ENCODE measurements at places on chromosomes 12 and 14.

- no peak overlapping the region for H3K4me3 ChIP-seq
- H3K27ac ChIP-seq, result no peak overlapping the region
- no peaks in the 10 kb centered on the region for H3K36me3 ChIP-seq
- peaks cover 22% of the 10 kb centered on the region for H3K4me1 ChIP-seq
Measured at GRCh38 chr12:78002878-78003277, 172.2 kb downstream of the NAV3 start.

- H3K27me3 ChIP-seq, result no peaks in the 10 kb centered on the region
- H3K36me3 ChIP-seq, result no peaks in the 10 kb centered on the region
- peaks cover 14% of the 10 kb centered on the region for H3K4me1 ChIP-seq
- DNase-seq, result no peak
Measured at GRCh38 chr12:122395319-122395718, 27.1 kb downstream of the CLIP1 start.

- no peak for DNase-seq
- H3K4me3 ChIP-seq, result no peak overlapping the region
- H3K27me3 ChIP-seq, result no peaks in the 10 kb centered on the region
Measured at GRCh38 chr12:96495155-96495554, 5.8 kb downstream of the CFAP54 start.

- no peaks in the 10 kb centered on the region for H3K4me1 ChIP-seq
- no peaks in the 10 kb centered on the region for H3K36me3 ChIP-seq
- no peak overlapping the region for H3K4me3 ChIP-seq
- no peaks in the 10 kb centered on the region for H3K27me3 ChIP-seq
Measured at GRCh38 chr14:102063109-102063807, 23.6 kb downstream of the HSP90AA1 start.

DNA sequence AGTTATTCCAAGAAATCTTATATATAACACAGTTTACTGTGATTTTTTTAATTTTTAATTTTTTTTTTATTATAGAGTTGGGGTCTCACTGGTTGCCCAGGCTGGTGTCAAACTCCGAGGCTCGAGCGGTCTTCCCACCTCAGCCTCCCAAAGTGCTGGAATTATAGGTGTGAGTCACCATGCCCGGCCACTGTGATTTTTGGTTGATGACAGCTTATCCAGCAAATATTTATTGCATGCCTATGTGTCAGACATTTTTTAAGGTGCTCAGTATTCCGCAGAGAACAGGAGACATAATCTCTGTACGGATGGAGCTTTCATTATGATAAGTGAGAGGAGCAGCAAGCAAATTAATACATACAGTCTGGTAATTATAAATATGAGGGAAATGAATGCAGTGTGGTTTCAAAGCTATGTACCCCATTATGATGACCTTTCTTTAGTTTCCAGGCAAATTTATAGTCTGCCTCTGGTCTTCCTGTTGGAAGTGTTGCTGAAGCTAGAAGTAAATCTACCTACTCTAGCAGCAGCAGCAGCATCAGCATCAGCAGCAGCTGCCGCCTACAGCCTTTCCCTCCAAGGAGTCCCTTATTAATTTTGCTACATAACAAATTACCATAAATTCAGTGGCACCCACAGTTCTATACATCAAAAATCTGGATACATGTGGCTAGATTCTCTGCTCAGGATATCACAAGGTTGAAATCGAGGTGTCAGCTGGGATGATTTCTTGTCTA, 32.3 kb downstream of the FRS2 start:
- H3K4me3 ChIP-seq, result no peak overlapping the region
- H3K27me3 ChIP-seq, result no peaks in the 10 kb centered on the region
- no peak for DNase-seq
- no peak overlapping the region for H3K27ac ChIP-seq
- H3K36me3 ChIP-seq, result no peaks in the 10 kb centered on the region
- peaks cover 18% of the 10 kb centered on the region for H3K4me1 ChIP-seq

- no peak overlapping the region for H3K4me3 ChIP-seq
- DNase-seq, result peak; percentile 72
- no peak overlapping the region for H3K27ac ChIP-seq
- H3K36me3 ChIP-seq, result no peaks in the 10 kb centered on the region
Measured at GRCh38 chr14:22531451-22532344, 57.3 kb downstream of the DAD1 start.

GRCh38 chr14:22200977-22201605, 387.9 kb downstream of the DAD1 start:
- H3K4me1 ChIP-seq, result no peaks in the 10 kb centered on the region
- no peaks in the 10 kb centered on the region for H3K36me3 ChIP-seq
- H3K27me3 ChIP-seq, result no peaks in the 10 kb centered on the region
- H3K4me3 ChIP-seq, result no peak overlapping the region

DNA sequence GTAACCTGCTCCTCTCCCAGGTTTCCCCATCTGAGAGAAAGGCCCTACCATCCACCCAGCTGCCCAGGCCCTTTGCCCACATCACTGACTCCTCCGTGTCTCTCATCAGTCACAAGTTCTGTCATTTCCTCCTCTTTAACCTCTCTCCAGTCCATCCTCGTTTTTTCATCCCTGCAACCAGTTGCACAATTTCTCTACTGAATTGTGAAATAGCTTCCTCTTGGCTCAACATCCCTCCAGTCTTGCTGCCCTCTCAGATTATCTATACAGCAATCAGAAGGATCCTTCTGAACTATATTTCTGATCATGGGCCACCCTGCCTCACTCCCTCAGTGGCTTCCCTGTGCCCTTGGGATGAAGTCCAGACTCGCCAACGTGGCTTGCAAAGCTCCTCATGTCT, 6.8 kb downstream of the FAM161B start:
- H3K4me3 ChIP-seq, result no peak overlapping the region
- DNase-seq, result no peak
- no peaks in the 10 kb centered on the region for H3K27me3 ChIP-seq
- H3K36me3 ChIP-seq, result no peaks in the 10 kb centered on the region
- no peak overlapping the region for H3K27ac ChIP-seq

GRCh38 chr12:131872154-131873051, 22.0 kb upstream of the ULK1 start:
- H3K27ac ChIP-seq, result no peak overlapping the region
- no peak for DNase-seq
- no peaks in the 10 kb centered on the region for H3K4me1 ChIP-seq
- H3K36me3 ChIP-seq, result no peaks in the 10 kb centered on the region
- H3K27me3 ChIP-seq, result no peaks in the 10 kb centered on the region

- peaks cover 23% of the 10 kb centered on the region for H3K4me1 ChIP-seq
- no peaks in the 10 kb centered on the region for H3K36me3 ChIP-seq
- H3K27ac ChIP-seq, result peak overlapping the region; percentile 4
- peak overlapping the region; percentile 27 for H3K4me3 ChIP-seq
- DNase-seq, result peak; percentile 60
Measured at GRCh38 chr12:94561943-94562411, 88.4 kb downstream of the TMCC3 start.

DNA sequence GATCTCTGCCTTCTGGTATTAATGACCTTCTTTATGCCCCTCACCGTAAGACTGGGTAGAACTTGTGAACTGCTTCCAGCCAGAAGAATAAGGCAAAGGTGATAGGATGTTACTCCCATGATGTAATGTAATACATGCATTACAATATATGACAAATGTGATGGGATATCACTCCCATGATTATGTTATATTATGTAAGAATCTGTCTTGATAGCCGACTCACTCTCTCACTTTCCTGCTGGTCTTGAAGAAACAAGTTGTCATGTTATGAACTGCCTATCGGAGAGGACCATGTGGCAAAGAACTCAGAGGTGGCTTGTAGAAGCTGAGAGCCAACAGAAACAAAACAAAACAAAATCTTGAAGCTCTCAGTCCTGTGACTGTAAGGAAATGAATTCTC, 30.6 kb upstream of the OSBPL8 start:
- no peaks in the 10 kb centered on the region for H3K36me3 ChIP-seq
- H3K27ac ChIP-seq, result no peak overlapping the region
- H3K27me3 ChIP-seq, result no peaks in the 10 kb centered on the region

DNA sequence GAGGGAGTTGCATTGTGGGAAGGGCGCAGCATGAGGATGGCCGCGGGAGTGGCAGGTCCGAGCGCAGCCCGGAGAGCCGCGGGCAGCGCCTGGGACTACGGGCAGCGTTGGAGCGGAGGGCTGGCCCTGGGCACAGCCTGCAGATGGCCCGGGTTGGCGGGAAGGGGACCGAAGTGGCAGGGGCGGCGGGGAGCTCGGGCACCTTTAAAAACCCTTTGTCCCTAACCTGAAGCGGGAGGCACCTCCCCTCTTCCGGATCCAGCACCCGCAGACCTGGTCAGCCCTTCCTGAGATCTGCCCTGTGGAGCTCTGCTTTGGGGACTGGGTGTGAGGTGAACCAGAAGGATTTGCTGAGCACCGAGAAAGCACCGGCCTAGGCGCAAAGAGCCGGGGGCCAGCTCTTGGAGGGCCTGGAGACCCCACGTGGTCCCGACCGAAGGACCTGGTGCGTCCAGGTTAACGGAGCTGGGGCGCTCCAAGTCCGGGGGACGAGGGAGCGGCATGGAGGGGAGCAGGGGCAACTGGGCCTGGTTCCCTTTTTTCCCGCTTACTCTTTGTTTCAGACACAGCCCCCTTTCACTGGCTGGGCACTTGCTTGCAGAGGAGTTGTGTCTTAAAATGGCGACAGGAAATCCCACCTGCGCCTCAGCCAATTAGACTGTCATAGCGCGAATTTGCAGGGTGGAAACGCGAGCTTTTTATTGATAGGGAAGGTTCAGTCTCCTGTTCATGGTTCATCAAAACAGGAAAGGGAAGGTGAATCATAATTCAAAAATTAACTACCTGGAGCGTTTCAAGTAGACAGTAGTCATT, 792 bp upstream of the SLC38A1 start:
- peaks cover 6% of the 10 kb centered on the region for H3K36me3 ChIP-seq
- H3K4me3 ChIP-seq, result peak overlapping the region; percentile 88
- DNase-seq, result peak; percentile 65
- no peaks in the 10 kb centered on the region for H3K27me3 ChIP-seq

DNA sequence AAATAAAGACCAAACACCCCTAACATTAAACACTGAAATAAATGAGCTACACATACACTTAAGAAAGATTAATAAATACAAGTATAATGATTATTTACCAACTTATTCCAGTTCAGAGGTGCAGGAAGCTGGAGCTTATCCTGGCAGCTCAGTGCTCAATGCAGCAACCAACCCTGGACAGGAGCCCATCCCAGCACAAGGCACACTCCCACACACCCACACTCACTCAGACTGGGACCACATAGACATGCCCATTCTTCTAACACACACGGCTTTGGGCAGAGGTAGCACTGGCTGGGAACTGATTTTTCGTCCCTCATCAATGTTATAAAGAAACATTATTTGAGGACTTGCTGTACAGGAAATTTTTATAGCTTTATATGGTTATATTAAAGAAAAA, 797.4 kb downstream of the RPS29 start:
- H3K4me3 ChIP-seq, result no peak overlapping the region
- H3K36me3 ChIP-seq, result no peaks in the 10 kb centered on the region
- no peak overlapping the region for H3K27ac ChIP-seq
- no peaks in the 10 kb centered on the region for H3K4me1 ChIP-seq
- no peak for DNase-seq

- DNase-seq, result no peak
- H3K36me3 ChIP-seq, result no peaks in the 10 kb centered on the region
- H3K4me3 ChIP-seq, result no peak overlapping the region
- H3K4me1 ChIP-seq, result no peaks in the 10 kb centered on the region
- no peaks in the 10 kb centered on the region for H3K27me3 ChIP-seq
- no peak overlapping the region for H3K27ac ChIP-seq
Measured at GRCh38 chr14:47149326-47149725, 497.7 kb upstream of the RPL10L start.

- H3K4me3 ChIP-seq, result no peak overlapping the region
- DNase-seq, result no peak
- H3K36me3 ChIP-seq, result no peaks in the 10 kb centered on the region
- H3K27me3 ChIP-seq, result no peaks in the 10 kb centered on the region
Measured at GRCh38 chr14:91231446-91231845, 13.1 kb downstream of the GPR68 start.

DNA sequence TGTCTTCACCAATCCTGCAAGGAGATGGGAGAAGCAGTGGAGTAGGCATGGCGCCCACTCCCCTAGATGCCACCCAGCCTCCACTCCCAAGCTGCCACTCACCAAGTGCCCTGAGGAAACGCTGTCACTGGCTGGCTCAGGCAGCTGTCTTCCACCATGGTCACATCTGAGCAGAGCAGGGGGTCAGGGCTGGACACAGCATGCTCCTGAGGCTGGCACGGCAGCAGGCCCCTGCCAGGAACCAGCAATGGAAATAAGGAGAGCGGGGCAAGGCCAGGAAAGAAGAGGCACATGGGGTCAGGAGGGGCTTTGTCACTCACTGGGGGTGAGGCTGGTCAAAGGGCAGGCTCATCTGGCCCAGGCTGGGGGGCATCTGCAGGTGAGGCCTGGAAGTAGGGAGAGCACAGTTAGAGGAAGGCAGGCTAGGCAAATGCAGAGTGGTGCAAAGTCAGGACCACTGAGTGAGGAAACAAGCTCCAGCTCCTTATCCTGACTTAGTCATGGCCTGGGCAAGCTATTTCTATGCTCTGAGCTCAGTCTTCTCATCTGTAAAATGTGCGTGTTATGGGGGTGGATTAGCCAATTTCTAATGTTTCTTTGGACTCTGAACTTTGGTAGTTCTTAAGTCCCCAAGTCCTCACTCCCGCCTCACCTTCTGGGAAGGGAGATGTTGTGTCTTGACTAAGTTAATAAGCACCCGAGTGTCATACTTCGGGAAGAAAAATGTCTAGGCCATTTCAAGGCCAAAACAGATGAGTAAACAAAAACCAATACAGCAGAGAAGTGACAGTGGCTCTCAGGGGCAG, 8.0 kb downstream of the NAB2 start:
- H3K27me3 ChIP-seq, result no peaks in the 10 kb centered on the region
- no peak overlapping the region for H3K4me3 ChIP-seq
- H3K36me3 ChIP-seq, result peaks cover 44% of the 10 kb centered on the region
- no peak overlapping the region for H3K27ac ChIP-seq

DNA sequence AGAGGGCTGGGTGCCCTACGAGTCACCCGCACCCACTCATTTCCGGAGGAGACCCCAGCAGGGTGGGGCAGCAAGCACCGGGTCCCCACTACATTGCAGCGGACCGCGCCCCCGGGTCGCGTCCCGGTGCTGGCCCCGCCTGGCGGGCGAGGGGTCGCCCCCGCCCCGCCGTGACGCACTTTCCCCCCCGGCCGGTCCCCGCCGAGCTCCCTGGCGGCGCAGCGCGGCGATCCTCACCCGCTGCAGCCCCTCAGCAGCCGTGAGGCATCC, 106.1 kb downstream of the PRICKLE1 start:
- no peaks in the 10 kb centered on the region for H3K36me3 ChIP-seq
- DNase-seq, result no peak
- H3K27ac ChIP-seq, result no peak overlapping the region

DNA sequence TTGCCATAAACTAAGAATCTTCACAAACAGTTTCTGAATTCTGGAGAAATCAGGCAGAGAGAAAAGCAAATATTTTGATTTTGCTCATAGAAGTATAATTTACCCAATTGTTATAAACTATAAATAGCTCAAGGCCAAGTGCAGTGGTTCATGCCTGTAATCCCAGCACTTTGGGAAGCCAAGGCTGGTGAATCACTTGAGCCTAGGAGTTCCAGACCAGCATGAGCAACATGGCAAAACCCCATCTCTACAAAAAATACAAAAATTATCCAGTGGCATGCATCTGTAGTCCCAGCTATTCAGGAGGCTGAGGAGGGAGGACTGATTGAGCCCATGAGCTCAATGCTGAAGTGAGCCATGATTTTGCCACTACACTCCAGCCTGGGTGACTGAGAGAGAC, 19.6 kb upstream of the MMP19 start:
- DNase-seq, result no peak
- peaks cover 18% of the 10 kb centered on the region for H3K4me1 ChIP-seq
- H3K27ac ChIP-seq, result no peak overlapping the region
- no peaks in the 10 kb centered on the region for H3K36me3 ChIP-seq

Measured in Karpas-422 (cell line).